ENCODE measurements at places on chromosomes 13 and 19.

DNA sequence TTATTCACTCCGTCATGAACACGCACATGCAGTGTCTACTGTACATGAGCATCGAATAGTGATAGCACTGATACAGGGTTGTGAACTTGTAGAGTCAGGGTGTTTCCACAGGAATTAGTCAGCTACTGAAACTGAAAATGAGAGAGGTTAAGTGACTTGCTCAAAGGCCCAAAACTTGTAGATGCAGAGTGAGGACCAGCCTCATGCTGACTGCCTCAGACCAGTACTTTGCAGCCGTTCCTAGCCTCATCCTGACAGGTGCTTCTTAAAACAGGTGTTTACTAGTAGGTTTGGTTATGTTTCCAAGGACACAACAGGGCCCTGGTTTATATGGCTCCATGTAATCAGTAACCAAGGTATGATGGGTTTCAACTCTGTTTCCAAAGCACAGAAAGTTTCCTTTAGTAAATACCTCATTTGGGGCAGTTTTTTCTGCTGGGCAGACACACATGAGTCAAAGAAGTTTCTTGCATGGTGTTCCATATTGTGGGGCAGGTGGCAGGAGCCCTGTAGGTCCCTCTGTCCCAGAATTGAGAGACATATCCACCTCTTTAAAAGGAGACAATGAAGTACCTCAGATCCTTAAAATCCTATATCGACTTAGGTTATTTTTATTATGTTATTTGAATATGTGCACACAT, 16.0 kb downstream of the FGF9 start:
- no peak for DNase-seq

DNA sequence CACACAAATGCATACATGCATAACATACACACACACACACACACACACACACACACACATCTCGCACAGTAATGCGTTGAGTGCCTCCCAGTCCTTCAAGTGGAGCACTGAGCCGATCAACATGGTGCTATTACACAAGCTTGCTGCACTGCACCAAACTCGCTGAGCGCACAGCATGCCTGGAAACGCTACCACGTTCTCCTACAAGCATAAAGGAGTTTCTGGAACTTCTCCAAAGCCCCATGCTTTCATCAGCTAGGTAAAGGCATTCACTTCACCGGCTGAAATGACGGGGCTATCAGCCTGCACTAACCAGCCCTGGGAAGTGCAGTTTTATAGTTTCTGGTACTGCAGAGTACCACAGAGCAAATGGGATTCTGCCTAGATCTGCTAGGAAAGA, 92.7 kb downstream of the FGF14 start:
- DNase-seq = no peak

DNA sequence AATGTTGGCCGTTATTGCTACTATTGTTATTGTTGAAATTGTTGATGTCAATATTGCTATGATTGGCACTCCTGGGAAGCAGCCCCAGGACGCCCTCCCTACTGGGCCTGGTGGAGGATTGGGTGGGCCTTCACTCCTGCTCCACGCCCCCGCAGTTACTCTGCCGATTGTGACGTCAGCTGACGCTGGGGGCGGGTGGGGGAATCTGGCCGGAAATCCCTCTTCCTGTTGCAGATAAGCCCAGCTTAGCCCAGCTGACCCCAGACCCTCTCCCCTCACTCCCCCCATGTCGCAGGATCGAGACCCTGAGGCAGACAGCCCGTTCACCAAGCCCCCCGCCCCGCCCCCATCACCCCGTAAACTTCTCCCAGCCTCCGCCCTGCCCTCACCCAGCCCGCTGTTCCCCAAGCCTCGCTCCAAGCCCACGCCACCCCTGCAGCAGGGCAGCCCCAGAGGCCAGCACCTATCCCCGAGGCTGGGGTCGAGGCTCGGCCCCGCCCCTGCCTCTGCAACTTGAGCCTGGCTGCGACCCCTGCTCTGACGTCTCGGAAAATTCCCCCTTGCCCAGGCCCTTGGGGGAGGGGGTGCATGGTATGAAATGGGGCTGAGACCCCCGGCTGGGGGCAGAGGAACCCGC, at the start of gene ETV2:
TSS of gene ETV2 (plus strand) at position 231 of the 637 bp plus-strand sequence. CDS start 716 bp downstream, outside the sequence.
- no peak for DNase-seq

DNA sequence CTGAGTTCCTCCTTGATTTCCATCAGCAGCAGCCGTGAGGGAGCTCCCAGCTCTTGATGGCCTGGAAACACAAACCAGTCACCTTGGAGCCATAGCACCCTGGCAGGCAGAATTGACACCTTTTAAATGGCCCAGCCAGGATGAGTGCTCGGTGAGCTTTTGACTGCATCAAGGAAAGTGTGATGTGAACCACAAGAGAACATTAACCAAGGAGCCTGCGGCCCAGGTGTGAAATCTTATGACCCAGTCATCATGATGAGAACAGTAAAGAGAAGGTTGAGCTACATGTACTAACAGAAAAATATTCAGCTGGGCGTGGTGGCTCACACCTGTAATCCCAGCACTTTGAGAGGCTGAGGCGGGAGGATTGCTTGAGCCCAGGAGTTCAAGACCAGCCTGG, 22.8 kb downstream of the SUGP2 start:
- no peak for DNase-seq

DNA sequence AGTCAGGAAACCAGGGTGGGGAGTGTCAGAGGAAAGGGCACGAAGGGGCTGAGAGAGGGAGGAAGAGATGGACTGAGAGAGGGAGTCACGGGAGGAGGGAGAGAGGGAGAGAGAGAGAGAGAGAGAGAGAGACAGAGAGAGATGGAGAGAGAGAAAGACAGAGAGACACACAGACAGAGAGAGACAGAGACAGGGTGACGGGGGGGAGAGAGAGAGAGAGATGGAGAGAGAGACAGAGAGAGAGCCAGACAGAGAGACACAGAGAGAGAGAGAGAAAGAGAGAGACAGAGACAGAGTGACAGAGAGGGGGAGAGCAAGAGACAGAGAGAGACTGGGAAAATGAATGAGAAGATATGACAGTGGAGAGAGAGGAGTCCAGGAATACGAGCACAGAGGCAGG, 494 bp upstream of the KLK14 start:
- no peak for DNase-seq

Data from stimulated activated CD4-positive, alpha-beta T cell treated with anti-CD3 and anti-CD28 coated beads, Interleukin-1b, Interleukin-23, amount 100 ng/mL, for 1 hour (primary cell).